Breast epithelium (tissue), 4 donors: ENCODE measurements at places on chromosomes 13 and 19. TPM values are rescaled to one million over a fixed set of nuclear protein-coding genes. Genes with fewer than 3 reads are reported as not detected.

Gene LGALS16
- total RNA-seq: not detected

Gene F10
- total RNA-seq: 5.1 TPM

Gene ZNF584
- total RNA-seq: 13.6 TPM

Gene ADGRE3
- total RNA-seq: 0.44 TPM

Gene EXOC3L2
- total RNA-seq: 0.44 TPM

Gene SIAH3
- total RNA-seq: under 0.01 TPM

Gene GCDH
- total RNA-seq: 50.1 TPM

Gene CEP89
- 17.4 TPM for total RNA-seq

Gene PTH2
- total RNA-seq: not detected

Gene FXYD7
- not detected for total RNA-seq

Gene ERICH6B
- total RNA-seq: not detected

Gene ZNF558
- 36.7 TPM for total RNA-seq

Gene KCTD4
- total RNA-seq: not detected

Gene MIDN
- total RNA-seq: 22.4 TPM

Gene APOC4
- total RNA-seq: not detected

Gene MRI1
- total RNA-seq: 72.4 TPM

Gene ZNF345
- total RNA-seq: 10.2 TPM

Gene TYROBP
- 112 TPM for total RNA-seq

Gene NXNL1
- total RNA-seq: not detected

Gene SCEL
- not detected for total RNA-seq

Gene TSPAN16
- total RNA-seq: not detected

Gene C19orf53
- 134 TPM for total RNA-seq

Gene MBD3L2
- total RNA-seq: not detected

Gene SPRYD7
- total RNA-seq: 3.9 TPM

Gene PRKD2
- total RNA-seq: 13.1 TPM

Gene LILRB5
- 4.8 TPM for total RNA-seq

Gene ZNF625
- total RNA-seq: 5.4 TPM

Gene PRODH2
- not detected for total RNA-seq

Gene KLK12
- total RNA-seq: not detected

Gene AMER2
- not detected for total RNA-seq
